ENCODE measurements at places on chromosomes 2 and 18.

- no peak for DNase-seq
These were observed 10.7 kb downstream of the ARHGAP15 start for GRCh38 chr2:143139835-143140393.

GRCh38 chr2:102632380-102633175 lies 13.2 kb downstream of the SLC9A2 start:
- DNase-seq = no peak

- DNase-seq = no peak
These were observed 2.4 kb downstream of the PRELID3A start for GRCh38 chr18:12410081-12410481.

DNA sequence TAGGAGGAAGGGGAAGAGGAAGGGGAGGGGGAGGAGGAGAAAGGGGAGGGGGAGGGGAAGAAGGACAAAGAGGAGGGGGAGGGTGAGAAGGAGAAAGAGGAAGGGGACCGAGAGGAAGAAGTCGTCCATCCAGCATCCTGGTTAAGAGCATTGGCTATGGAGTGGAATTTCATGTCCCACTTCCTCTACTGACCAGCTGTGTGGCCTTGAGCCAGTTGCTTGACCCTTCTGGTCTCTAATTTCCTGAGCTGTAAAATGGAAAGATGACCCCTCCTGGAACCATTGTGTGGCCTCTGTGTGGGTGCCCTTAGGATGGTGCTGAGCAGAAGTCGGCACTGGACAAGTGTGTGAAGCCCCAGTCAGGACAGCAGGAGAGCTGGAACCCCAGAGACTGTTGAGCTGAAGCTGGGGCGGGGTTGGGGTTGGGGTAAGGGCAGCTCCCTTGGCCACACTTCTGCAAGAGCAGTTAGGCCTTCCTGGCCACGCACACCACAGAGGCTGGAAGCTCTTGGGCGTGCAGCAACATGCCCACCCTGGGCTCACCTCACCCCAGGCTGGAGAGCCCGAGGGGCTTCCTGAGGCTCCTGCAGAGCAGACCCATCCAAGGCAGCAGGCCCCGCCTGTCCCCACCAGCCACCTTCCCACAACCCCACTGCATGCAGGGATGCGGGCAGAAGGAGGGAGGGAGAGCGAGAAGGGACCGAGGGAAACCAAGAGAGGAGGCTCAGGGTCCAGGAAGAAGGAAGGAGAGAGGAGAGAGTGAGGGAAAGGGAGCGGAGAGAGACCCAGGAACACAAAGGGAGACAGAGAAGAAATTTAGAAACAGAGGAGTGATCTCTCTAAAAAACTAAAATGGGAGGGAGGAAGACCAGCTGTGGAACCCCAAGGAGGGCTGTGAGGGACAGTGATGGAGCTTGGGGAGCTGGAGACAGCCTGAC lies 16.2 kb downstream of the ADRA2B start:
- DNase-seq = no peak

DNA sequence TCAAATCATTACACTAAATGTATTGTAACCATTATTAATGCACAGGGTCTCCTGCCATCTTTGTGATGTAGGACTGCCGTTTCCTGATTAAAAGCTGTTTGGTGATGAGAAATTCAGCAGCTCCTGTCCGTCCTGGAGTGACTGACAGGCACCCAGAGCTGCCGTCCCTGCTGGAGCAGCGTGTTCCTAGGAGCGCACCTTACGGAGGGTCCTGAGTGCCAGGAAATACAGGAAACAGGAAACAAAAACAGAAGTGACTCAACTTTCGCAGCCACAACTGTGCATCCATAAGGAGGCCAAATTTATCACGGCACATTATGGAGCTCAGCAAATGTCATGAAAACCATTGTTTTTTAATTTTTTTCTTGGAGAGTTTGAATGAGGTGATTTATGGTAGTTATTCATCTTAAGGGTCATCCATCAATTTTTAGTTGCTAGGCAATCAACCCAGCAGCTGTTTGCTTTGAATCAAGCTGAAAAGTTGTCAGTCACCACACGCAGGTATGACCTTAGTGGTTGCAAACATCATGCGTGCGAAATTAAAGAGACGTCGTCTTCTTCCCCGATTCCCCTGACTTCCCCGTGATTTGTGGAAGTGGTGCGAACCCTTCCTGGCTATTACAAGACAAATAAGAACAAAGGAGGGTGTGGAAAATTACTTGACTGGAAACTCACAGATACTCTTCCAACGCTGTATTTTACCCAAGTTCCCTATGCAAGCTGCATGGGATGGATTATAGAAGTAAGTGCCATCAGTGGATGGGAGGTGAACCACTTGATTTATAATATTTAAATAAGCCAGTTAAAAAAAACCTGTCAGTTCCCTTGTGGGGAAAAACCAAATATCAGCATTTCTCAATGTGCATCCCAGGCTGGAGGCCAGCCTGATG lies 19.8 kb downstream of the TSHZ1 start:
- DNase-seq = no peak

- DNase-seq = no peak
These were observed 396.8 kb upstream of the UBE2E3 start for GRCh38 chr2:180583441-180584140.

GRCh38 chr2:174493549-174494331 lies 6.9 kb upstream of the GPR155 start:
- DNase-seq = peak; percentile 31
